HepG2 (cell line): ENCODE measurements at places on chromosomes 13 and 19. TPM values are rescaled to one million over a fixed set of nuclear protein-coding genes. Genes with fewer than 3 reads are reported as not detected.

DNA sequence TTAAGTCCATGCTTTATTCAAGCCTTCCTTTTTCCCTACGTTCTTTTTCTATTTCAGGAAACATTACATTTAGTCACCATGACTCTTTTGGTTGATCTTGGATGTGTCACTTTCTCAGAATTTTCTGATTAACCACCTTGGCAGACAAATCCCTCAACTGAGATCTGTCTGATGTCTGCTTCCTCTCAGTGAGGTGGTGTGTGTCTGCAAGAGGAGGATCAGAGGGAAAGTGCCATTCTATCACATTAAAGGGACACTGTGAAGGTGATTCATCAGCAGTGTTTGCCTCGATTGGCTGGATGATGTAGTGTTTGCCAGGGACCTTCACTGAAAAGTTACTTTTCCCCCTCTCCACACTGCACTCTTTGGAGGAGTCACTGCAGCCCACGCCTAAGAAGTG is 3.0 kb upstream of the CCNP start:
- DNase-seq: no peak

DNA sequence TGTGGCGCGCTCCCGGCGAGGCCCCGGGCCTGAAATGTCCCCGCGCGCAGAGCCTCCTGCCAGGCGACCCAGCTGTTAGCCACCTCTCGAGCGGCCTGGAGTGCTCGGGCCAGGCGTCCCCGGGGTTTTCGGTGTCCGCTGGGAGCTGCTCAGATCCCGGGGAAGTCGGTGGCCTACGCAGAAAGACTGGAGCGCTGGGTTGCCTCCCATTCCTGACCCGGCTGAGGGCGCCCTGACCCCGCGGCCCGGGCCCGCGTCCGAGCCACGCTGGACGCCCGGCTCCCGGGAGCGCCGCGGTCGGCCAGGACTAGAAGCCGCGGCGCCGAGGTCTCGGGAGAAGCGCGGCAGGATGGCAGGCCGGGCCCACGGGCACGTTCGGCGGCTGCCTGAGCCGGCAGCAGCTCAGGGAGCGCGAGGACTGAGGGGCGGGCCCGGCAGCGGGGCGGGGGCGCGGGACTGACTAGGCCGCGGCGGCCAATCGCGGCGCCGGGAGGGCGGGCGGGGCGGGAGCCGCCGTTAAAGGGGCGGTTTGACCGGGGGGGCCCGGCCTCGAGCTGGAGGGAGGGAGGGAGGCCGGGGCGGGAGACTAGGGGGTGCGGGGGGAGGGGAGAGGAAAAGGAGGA is 1.3 kb upstream of the ZIC2 start:
- DNase-seq: no peak

FOXA3 gene
- 47.6 and 61.6 TPM in 2 replicates for polyA plus RNA-seq

DNA sequence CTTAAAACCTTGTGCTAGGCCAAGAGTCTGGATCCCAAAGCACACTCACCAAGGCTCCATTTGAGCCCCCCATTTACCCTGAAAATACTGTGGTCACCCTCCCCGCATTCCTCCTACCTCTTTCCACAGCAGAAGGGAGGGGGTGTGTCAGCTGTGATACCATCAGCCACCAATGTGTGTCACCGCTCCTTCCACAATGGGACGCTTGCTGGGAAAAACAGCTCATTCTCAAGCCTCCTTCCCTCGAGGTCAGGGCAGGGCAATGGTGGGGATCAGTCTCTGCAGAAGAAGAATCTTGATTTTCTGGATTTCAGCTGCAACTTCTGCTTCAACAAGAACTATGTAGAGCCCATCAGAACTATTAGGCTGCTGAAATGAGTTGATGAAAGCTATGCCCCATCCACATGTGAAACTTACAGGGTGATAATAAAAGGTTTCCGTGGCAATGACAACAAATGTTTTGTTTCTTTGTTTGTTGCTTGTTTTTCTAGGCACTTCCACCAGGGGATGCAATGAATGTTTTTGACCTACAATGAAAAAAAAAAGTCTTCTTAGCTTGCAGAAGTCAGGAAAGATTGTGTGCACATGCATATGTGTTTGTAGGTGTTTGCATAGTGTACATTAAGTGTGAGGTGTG is 26.4 kb upstream of the ZNF507 start:
- DNase-seq: no peak

NCCRP1 gene
- polyA plus RNA-seq: not detected in 2 replicates

ZNF208 gene
- polyA plus RNA-seq: not detected in 2 replicates

DNA sequence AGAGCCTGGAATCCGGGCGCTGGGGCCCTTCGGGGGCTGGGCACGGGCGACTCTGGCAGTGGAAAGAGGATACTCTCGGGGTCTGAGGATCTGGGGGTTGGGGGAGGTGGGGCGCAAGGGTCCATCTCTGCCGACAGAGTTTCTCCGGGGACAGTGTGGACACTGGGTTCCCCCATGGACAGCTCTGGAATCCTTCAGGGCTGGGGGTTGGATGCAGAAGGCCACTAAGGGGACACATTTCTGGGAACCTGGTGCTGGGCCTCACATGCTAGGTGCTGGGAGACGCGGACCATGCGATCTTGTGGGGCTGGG is 2.3 kb downstream of the TGFBR3L start:
- DNase-seq: no peak

- DNase-seq: no peak
Observed at GRCh38 chr19:14476673-14477401, 1.7 kb upstream of the PTGER1 start.

DNA sequence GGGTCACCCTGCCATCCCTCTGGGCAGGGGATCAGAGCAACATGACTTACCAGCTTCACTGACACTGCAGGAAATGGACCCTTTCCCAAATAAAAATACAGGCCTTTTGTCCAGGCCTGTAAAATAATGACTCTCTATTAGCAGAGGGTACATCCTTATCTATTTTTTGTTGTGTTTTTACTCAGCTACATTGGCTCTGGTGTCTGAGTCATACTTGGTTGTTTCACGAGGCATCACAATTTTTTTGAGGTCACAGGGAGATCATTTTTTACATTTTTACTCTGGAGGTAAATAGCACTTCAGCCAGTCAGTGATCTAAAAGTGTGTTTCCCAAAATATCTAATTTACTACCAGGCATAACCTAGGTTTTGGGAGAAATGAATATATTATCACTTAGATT is 6.9 kb upstream of the HTR2A start:
- no peak for DNase-seq

REEP6 gene
- 10.0 and 17.3 TPM in 2 replicates for polyA plus RNA-seq

DNA sequence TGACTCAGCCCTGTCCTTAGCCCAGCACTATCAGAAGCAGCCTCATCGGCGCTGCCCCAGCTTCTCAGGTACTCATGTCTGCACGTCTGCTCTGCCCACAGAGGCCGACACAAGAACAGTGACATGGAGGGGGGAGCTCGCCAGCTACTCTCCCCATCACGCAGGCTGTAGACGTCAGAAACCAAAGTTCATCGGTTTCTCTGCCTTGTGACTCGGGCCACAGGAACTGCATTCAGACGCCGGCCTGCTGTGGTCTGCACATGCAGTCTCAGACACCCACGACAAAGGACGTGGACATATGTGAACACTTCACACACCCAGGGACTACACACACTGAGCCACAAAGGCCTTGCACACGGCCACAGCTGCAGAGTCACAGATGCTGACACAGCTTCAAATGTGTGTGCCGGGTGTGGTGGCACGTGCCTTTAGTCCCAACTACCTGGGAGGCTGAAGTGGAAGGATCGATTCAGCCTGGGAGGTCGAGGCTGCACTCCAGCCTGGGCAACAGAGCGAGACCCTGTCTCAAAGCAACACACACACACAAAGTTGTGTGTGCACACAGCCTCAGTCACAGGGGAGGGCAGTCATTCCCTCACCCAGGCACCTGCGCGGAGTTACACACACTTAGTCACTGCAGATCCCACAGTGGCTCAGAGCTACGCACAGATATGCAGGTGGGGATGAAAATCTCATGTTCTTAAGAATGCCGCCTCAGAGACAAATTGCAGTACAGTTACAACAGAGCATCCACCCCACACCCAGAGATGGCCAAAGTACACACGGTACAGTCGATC is 4.9 kb upstream of the ZFP36 start:
- peak; percentile 96 for DNase-seq

GRCh38 chr13:110448677-110449076 is 112.8 kb downstream of the RAB20 start:
- no peak for DNase-seq

- DNase-seq: no peak
Observed at GRCh38 chr13:108760541-108760940, 131.1 kb downstream of the MYO16 start.

- DNase-seq: peak; percentile 75
Observed at GRCh38 chr19:2049741-2050348, 1.2 kb downstream of the MKNK2 start.

DNA sequence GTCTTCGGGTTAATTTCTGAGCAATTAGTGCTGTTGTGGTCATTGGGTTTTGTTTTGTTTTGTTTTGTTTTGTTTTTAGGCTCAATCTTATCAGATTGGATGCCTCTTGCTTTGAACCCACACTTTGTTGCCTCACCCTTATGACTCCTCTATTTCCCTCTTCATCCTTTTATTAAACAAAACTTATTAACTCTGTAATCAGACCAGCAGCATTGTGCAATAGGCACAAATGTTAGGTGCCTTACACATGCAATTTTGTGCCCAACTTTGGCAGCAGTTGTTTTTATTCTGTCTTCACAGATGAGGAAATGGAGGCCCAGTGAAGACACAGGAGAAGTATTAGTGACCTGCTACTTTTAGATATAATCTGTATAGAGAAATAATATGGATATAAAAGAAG is 377.7 kb downstream of the KCNRG start:
- no peak for DNase-seq

GRCh38 chr19:1516395-1516753 is 3.6 kb upstream of the ADAMTSL5 start:
- DNase-seq: peak; percentile 44

- no peak for DNase-seq
Observed at GRCh38 chr13:113804703-113805430, 45.8 kb downstream of the TMEM255B start.

DNA sequence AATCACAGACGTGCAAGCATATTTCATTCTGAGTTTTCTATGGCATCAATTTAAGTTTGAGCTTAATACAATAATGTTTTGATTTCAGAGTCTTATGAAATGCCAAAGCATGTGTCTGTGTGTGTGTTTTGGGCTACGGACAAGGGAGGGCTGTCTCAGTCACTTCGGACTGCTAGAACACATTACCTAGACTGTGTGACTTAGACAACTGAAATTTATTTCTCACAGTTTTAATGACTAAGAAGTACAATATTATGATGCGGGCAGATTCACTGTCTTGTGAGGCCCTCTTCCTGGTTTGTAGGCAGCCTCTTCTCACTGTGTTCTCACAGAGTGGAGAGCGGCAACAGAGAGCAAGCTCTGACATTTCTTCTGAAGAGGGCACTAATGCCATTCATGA is 1202.0 kb downstream of the EFNB2 start:
- no peak for DNase-seq

NBEA gene
- polyA plus RNA-seq: 2.8 and 3.4 TPM in 2 replicates

FBN3 gene
- polyA plus RNA-seq: 1.3 and 2.4 TPM in 2 replicates

GRCh38 chr19:52028027-52028779 is at the start of gene ZNF614:
TSS of gene ZNF614 (minus strand) at chr19:52028379. CDS start at chr19:52025745, 2,634 bp downstream.
- DNase-seq: peak; percentile 71

- no peak for DNase-seq
Observed at GRCh38 chr19:555474-555808, 11.6 kb downstream of the GZMM start.

DNMT1 gene
- 24.5 and 31.2 TPM in 2 replicates for polyA plus RNA-seq

- DNase-seq: no peak
Observed at GRCh38 chr13:41528021-41528420, 70.7 kb downstream of the RGCC start.

DNA sequence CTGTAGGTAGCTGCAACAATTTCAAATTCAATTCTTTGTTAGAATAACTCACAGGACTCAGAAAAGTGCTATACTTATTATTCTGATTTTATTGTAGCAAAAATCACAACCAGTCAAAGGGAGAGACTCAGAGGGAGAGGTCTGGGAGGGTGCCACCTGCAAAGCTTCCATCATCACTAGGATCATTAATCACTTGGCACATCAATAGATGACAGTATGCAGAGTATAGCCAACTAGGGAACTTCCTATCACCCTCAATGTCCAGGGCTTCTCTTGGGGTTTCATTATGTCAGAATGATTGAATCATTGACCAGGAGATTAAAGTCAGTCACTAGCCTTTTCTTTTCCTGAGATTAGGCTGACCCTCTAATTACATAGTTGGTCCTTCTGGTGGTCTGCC is 431.3 kb upstream of the ATXN8OS start:
- no peak for DNase-seq

DNA sequence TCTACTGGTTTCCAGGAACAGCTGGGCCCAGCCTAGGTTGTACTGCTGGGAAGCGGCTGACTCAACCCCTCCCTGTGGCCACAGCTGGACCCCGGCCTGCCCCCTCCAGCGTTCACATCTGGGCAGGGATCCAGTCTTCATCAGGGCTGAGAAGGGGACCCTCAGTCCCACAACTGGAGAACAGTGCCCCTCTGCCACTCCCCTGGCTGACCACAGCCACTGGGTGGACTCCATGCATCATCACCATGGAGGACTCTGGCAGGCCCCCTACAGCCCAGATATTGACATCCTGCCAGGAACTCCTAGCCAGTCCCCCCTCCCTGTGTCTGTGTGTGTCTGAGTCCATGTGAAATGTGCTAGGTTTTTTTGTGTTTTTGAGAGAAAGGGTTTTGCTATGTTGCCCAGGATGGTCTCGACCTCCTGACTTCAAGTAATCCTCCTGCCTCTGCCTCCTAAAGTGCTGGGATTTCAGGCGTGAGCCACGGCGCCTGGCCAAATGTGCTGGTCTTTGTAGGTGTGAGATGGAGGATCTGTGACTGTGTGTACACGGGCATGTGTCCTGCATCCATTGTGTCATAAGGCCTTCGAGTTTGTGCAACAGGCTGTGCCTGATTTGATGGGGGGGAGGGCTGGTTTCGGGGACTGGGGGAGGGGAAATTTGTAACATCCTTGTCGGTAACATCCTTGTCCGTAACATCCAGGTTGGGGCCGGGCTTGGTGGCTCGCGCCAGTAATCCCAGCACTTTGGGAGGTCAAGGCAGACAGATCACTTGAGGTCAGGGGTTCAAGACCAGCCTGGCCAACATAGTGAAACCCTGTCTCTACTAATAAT is 4.0 kb upstream of the HOOK2 start:
- DNase-seq: peak; percentile 61

FFAR2 gene
- polyA plus RNA-seq: 0.12 and 0.30 TPM in 2 replicates

ERICH4 gene
- polyA plus RNA-seq: 0.38 and 0.40 TPM in 2 replicates

CCDC61 gene
- polyA plus RNA-seq: 4.9 and 6.0 TPM in 2 replicates

MPV17L2 gene
- 12.4 and 13.6 TPM in 2 replicates for polyA plus RNA-seq

MAST1 gene
- polyA plus RNA-seq: 4.7 and 5.6 TPM in 2 replicates

SKA3 gene
- polyA plus RNA-seq: 3.5 and 7.2 TPM in 2 replicates

DNM2 gene
- polyA plus RNA-seq: 59.8 and 67.0 TPM in 2 replicates

GRCh38 chr13:110449219-110450015 is 112.1 kb downstream of the RAB20 start:
- DNase-seq: no peak

GRCh38 chr19:12194827-12195731 is 32.2 kb downstream of the ZNF136 start:
- no peak for DNase-seq

GRCh38 chr19:12793290-12794195 is 2.3 kb downstream of the JUNB start:
- peak; percentile 86 for DNase-seq
